Adipose tissue (tissue), 3 donors: ENCODE measurements at places on chromosomes 1 and 21. TPM values are rescaled to one million over a fixed set of nuclear protein-coding genes. Genes with fewer than 3 reads are reported as not detected.

TBX15 gene
- polyA plus RNA-seq, result 2.0 TPM

CCDC181 gene
- 0.30 TPM for polyA plus RNA-seq

USP16 gene
- 21.0 TPM for polyA plus RNA-seq

MPL gene
- not detected for polyA plus RNA-seq

TENT5C gene
- 8.2 TPM for polyA plus RNA-seq

CSF1 gene
- 10.6 TPM for polyA plus RNA-seq

PTPN14 gene
- polyA plus RNA-seq, result 7.3 TPM
